ENCODE measurements at places on chromosomes 12 and 14.

DNA sequence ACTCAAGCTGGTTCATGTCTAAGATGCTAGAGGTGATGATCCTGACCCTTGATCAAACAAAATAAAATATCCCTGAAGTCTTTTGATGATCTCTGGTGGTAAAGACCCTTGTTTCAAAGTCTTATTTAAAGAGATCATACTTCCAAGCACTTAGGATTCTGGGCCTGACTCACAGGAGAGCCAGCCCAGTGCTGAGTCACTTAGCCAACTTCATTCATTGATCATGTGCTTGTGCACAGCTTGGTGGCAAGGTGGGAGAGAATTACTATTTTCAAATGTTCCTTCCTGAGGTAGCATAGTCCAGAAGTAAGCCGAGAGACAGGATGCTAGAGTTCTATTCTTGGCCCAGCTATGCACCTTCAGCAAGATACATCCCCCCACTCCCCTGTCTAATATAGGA lies 40.6 kb downstream of the SCN8A start:
- no peak for DNase-seq

DNA sequence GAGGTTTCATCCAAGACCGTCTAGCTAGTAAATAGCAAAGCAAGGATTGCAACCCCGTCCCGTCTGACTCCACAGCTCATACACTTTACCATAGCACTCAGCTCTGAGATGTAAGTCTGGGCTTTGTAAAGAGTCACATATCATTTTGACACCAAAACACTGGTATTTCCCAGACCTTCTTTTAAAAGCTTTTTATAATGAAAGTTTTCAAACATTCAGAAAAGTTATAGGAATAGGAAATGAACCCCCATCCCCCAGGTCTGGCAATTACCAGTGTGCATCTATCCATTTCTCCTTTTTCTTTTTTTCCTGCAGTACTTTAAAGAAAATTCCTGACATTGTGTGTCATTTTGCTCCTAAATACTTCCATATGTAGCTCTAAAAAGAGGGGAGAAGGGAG lies 183.6 kb upstream of the CCND2 start:
- DNase-seq, result no peak

GRCh38 chr14:25053585-25053984 lies 3.6 kb upstream of the STXBP6 start:
- no peak for DNase-seq

DNA sequence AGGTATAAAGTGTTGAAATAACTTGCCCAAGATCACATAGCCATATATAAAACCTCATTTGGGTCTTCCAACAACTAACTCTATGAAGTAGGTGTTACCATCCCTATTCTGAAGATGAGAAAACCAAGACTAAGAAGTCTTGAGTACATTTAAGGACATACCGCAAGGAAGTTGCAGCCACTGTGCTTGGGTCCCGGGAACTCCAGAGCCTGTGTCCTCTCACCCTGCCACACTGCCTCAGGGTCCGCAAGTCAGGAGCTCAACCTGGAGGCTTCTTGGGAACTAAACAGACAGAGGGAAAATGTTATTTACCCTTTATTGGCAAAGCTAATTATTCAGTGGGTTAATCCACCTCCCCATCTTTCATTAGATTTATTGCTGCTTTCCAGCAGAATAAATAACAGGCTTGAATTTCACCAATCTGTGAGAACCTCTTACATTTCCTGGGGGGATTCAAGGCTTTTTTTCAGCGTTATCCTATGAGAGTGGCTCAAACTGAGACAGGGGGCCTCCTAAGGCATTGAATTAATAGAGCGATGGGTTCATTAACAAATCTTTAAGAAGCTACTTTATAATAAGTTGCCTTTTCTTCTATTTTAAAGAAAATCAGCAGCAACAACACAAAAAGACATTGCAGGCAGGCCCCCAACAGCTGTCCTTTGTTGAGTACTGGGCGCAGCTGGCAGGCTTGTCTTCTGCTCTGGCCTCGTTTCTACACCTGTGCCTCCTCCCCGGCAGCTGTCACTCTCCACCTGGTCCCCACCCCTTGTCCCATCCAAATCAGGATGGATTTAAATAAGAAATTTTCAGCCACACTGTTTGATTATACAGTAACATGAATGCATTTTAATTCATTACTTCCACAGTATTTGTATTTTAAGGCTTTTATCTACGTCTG lies 25.3 kb downstream of the PHLDA1 start:
- no peak for DNase-seq

GRCh38 chr12:122421187-122421820 lies 1.2 kb downstream of the CLIP1 start:
- DNase-seq, result no peak

DNA sequence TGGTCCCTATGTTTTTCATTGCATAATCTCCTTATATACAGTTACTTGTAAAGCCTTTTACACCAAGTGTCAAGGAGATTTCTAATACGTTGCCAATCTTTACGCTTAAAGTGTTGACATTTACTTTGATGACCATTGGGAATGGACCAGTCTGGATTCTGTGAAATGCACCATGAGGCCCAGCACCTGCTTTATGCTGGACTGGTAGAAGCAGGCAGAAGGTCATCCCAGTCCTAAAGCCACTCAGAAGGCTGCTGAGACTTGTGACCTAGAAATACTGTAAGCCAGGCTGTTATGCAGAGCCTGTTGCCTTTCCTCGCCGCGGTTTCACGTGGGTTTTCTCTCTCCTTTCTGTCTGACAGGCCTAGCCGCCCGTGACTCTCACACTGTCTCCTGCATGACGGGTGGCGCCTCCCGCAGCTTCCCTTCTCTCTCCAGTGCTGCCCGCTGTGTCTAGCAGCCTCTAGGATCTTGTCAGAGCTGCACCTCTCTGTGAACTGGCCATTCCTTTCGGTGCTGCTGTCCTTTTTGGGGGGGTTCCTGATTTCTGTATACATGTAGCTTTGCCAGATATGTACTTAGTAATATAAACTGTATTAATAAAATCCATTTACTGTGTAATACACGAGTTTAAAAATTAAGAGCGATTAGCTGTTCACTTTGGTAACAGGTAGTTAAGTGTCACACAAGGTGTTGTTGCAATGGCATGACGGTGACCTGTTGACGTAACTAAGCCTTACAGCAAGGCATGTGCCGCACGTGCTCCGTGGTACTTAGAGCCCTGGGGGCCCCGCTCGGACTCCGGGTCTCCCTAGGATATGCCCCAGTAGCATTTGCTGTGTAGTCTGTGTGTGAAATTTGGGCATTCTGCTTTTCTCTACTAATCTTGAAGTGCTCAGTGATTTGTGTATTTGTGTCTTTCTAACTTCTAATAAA lies 29.7 kb downstream of the XRCC3 start:
- no peak for DNase-seq

DNA sequence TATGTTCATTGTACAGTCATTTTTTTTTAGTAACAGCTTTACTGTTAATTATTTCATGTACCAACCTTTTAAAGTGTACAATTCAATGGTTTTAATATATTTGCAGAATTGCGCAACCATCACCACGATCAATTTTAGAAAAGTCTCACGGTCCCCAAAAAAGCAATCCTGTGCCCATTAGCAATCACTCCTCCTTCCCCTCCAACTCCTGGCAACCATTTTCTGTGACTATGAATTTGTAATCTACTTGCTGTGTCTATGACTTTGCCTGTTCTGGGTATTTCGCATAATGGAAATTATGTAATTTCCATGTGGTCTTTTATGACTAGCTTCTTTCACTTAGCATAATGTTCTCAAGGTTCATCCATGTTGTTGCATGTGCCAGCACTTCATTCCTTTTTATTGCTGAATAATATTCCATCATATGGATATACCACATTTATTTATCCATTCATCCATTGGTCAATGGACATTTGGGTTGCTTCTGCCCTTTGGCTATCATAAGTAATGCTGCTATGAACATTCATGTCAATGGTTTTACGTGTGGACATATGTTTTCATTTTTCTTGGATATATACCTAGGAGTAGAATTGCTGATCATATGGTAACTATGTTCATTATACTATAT lies 9.9 kb downstream of the KICS2 start:
- DNase-seq, result no peak

DNA sequence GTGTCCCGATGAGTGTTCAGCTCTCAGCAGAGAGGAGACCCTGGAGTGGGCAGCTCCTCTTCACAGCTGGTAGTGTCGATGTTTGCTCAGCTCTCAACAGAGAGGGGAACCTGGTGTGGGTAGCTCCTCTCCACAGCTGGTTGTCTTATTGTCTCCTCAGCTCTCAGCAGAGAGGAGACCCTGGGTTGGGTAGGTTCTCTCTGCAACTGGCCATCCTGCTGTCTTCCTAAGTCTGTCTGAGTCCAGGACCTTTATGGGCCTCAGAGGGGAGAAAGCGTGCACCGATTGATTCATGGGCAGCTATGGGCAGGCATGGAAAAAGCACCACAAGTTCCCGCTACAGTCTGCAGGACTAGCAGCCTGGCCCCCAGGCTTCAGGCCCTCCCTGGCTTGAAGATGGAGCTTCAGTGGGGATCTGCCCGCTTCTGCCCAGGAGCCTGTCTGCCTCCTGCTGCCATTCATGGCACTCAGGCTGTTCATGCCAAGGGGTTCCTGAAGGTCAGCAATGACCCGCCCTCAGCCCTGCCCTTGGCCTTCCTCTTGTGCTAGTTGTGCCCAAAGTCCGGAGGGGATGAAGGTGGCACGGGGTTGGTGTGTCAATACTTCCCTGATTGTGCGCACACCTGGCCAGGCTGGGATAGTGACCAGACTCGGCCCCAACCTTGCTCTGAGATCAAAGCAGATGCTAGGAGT lies 224.2 kb downstream of the KCNC2 start:
- DNase-seq, result no peak

- no peak for DNase-seq
These were observed 18.0 kb upstream of the NUDT14 start for GRCh38 chr14:105199093-105199492.

GRCh38 chr12:72717036-72717435 lies 444.9 kb downstream of the TRHDE start:
- DNase-seq, result no peak

DNA sequence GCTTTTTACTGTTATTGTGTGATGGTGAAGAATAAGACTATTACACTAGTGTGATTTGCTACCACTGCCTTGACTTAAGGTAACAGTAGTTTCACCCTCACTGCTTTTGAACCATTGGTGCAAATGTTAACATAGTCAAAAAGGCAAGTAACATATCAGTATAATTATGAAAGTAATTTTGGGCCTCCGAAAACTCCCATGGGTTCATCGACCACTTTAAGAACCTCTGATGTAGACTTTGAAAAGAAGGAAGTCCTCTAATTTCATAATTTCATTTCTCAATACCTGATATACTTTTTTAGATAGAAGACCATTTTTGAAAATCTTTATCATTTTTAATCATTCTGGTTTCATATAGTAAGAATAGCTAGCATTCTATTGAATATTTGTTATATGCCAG lies 57.7 kb downstream of the ETNK1 start:
- no peak for DNase-seq

GRCh38 chr12:44628180-44628579 lies 247.9 kb downstream of the NELL2 start:
- no peak for DNase-seq

DNA sequence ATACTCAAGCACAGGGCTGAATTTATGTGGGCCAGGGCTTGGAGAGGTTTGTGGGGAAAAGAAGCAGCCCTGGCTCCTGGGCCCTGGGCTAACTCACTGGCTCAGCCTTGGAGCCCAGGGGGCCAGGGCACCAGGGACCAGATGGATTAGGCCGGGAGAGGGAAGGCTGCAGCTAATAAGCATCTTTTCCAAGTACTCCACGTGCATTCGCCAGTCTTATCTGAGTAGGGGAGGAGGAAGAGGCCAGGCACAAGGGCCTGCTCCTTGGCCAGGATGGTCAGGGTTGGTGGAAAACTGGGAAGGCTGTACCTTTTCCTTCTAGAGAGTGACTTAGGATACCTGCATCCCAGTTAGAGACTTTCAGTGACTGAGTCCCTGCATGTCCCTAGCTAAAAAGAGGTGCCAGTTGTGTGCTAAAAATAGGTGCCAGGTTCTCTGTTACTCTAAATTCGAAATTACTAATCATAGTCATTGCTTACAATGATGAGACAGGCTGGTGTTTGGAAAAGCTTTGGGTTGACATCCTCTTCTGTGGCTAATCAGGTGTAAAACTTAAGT lies 1.3 kb downstream of the GLRX5 start:
- no peak for DNase-seq

DNA sequence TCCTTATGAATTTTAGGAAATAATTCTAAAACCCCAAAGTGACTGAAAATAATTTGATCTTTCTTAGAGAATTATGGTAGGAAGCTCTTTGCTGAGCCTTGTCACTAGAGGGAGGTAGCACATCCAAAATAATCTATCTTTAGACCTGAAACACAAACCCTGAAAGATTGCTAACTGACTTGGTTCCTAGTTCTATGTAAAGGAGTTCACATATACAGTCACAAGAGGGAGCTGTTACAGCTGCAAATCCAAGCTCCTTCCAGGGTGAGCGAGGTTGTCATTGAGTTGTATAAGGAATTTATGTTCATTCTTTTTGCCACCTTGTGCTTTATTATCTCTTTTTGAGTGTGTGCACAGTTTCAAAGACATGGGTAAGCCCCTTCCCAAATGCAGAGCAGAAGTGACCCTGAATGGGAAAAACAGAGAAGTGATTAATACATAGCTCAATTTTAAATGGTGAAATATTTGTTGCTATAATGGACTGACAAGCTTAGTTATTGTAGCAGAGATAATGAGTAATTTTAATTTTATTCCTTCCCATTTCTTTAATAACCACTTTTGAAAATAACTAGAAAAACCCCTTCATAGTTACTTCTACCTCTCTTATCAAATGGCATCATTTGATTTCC lies 387.9 kb downstream of the DAD1 start:
- DNase-seq, result no peak

DNA sequence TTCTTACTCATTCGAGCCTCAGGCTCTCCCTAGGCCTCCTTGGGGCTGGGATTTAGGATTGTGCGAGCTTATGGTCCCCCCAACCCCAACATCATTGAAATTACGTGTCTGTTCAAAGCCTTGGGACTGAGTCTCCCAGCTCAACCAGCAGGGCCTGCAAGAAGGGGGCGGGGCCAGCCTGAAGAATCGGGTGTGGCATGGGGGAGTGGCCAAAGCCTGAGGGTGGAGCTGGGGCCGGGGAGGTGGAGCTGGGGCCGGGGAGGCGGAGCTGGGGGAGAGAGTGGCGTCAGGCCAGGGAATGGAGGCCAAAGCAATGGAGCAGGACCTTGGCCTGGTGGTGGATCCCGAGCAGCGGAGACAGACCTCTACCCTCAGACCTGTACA lies 24.3 kb upstream of the HSPB8 start:
- no peak for DNase-seq

- DNase-seq, result no peak
These were observed 87.2 kb downstream of the ZFC3H1 start for GRCh38 chr12:71576496-71576895.

- DNase-seq, result no peak
These were observed 5.6 kb upstream of the EPS8 start for GRCh38 chr12:15794836-15795235.

- no peak for DNase-seq
These were observed 154.7 kb downstream of the ADGRD1 start for GRCh38 chr12:131108177-131108955.

DNA sequence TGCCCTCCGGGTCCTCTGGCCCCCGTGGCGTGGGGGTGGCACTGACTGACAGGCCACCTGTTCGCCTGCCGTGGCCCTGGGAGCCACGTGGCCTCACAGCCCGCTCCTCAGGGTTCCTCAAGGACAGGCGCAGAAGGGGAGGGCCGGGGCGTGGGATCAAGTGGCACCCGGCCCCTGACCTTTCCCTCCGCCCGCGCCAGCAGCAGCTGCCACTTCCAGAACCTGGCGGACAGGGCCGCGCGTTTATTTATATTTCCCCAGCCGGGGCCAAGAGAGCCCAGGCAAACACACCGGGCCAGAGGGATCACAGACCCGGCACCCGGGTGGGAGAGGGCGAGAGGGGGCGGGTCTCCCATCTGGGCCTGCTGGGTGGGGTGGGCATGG lies 92.6 kb downstream of the RFLNA start:
- no peak for DNase-seq
